ENCODE measurements at places on chromosomes 12 and 14.

GRCh38 chr12:38118632-38119031, 197.9 kb upstream of the ALG10B start:
- no peak for DNase-seq

GRCh38 chr14:65198346-65198745, 96.0 kb upstream of the MAX start:
- DNase-seq, result no peak

DNA sequence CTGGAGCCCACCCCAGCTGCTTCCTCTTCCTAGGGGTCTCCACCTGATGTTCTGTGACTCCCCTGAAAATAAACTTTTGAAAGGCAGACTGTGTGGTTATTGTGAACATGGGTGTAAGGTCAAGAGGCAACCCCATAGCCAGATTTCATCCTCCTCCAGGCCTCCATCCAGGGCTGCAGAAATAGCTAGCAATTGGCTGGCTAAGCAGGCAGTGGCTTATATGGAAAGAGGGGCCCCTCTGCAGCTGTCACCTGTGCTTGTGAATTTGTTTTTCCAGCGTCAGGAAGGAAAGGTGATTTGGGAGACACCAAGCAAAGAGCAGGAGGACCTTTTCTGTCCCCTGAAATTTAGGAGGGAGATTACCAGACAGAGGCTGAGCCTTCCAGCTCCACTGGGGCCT, 55.8 kb downstream of the ZFP36L1 start:
- no peak for DNase-seq

DNA sequence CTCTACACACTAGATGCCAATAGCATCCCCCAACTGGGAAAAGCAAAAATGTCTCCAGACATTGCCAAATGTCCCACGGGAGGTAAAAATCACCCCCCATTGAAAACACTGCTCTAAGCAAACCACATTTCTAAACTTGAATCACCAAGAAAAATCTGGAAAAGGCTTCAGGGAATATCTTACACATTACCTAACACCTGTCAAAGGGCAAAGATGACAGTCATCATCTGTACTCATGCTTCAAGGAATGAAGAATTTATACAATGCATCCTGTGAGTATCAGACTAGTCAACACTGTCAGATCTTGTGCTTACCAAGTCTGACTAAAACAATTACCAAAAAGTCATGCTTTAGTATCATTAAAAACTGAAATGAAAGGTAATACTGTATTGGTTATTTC, 161.6 kb upstream of the SOX5 start:
- DNase-seq, result no peak

- DNase-seq, result no peak
Observed at GRCh38 chr14:55274751-55275150, 3.5 kb downstream of the FBXO34 start.

DNA sequence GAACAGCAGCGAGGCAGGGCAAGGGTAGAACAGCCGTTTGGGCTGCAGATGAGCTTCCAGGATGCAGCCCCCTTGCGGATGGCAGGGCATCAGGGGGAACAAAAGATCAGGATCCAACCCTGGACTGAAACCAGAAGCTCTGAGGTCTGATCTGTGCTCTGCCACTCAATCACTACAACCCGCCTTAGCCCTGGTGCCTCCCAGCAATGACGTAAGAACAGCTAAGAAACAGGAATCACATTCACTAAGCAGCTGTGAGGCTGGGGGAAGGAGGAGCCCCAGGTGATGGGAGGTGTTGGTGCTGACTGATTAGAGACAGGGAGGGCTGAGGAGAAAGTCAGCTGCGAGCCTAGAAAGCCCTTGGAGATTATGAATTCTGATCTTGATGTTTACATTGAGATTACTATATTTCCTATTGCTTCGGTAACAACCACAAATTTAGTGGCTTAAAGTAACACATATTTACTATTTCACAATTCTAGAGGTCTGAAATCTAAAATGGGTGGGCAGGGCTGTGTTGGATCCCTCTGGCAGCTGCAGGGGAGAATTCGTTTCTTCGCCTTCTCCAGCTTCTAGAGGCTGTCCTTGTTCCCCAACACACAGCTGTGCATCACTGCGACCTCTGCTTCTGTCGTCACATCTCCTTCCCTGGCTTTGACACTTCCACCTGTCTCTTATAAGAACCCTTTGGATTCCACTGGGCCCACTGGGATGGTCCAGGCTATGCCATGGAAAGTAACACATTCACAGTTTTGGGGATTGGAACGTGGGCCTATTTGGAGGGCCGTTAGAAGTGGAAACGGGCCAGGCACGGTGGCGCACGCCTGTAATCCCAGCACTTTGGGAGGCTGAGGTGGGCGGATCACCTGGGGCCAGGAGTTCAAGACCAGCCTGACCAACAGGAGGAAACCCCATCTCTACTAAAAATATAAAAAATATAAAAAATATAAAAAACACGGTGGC, 6.1 kb upstream of the CD9 start:
- no peak for DNase-seq

DNA sequence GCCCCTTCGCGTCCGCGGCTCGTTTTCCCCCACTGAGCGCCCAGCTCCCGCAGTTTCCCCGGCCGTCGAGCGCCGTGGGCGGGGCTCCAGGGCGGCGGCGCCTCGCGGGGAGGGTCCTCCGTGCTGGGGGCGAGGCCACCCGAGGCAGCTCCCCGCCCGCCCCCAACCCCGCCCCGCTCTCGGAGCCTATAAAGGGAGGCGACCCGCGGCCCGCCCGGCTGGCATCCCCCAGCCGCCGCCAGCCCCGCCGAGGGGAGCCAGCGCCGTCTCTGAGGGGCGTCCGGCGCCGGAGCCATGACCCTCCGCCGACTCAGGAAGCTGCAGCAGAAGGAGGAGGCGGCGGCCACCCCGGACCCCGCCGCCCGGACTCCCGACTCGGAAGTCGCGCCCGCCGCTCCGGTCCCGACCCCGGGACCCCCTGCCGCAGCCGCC, at the start of gene TAMALIN:
TAMALIN (plus strand) TSS at position 221 of the 432 bp plus-strand sequence; CDS start at position 295, 74 bp downstream.
- DNase-seq, result peak; percentile 64

DNA sequence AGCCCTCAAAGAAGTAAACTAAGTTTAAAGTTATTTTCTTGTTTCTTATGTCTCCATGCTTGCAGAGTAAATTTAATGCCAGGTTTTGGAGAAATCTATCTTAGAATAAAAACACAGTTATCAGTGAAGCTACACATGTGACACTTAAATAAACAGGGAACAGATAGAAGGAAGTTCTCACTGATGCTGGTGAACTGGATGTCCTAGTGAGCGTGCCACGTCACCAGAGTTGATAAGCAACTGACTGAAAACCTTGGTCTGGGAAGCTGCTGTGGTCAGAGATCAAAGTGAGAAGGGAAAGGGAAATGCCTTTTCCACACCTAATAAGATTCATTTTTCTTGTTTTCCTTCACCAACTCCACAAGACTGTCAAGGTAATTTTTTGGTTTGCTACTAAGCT, 74.8 kb upstream of the PCED1B start:
- DNase-seq, result no peak

- DNase-seq, result no peak
Observed at GRCh38 chr12:102484017-102484416, 3.7 kb upstream of the IGF1 start.

- DNase-seq, result no peak
Observed at GRCh38 chr14:22097586-22098292, 424.1 kb upstream of the OR4E1 start.

- DNase-seq, result no peak
Observed at GRCh38 chr12:104716172-104716571, 241.9 kb downstream of the SLC41A2 start.

DNA sequence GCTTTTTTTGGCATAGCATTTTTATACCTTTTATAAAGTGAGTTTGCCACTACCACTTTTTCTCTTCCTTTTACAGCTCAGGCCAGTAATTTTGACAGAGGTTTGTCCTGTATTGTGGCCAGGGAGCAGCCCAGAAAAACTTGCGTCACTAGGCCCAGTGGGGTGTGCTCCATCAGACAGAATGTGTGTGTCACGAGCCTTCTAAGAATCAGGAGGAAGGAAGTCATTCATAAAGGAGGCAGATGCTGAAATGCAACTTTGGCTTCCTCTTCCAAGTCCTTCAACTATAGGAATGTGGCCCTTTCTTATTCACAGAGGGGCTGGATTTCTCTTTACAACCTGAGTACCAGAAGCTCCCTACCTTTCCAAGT, 10.1 kb upstream of the RAB35 start:
- DNase-seq, result no peak

GRCh38 chr12:76240281-76240680, 107.9 kb downstream of the BBS10 start:
- no peak for DNase-seq

GRCh38 chr12:79295572-79295971, 395.2 kb downstream of the PAWR start:
- no peak for DNase-seq

DNA sequence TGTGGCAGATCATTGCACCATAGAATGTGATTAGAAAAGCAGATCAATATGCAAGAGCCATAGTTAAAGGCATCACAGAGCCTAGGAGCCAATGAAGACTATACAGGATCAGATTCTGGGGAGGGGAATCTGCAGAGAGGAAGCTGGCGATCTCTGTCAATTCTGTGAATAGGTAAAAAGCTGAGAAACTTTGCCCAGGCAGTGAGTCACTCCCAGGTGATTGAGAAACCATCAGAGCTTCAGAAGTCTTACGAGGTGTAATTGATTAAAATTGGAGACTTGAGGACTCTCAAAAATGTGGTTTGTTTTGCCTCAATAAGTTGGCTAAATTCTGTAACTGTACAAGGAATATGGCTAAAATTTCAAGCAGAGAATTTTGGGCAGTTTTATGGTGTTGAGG, 41.7 kb upstream of the TSPAN11 start:
- no peak for DNase-seq

GRCh38 chr12:9404469-9405260, 196.5 kb upstream of the PZP start:
- no peak for DNase-seq

DNA sequence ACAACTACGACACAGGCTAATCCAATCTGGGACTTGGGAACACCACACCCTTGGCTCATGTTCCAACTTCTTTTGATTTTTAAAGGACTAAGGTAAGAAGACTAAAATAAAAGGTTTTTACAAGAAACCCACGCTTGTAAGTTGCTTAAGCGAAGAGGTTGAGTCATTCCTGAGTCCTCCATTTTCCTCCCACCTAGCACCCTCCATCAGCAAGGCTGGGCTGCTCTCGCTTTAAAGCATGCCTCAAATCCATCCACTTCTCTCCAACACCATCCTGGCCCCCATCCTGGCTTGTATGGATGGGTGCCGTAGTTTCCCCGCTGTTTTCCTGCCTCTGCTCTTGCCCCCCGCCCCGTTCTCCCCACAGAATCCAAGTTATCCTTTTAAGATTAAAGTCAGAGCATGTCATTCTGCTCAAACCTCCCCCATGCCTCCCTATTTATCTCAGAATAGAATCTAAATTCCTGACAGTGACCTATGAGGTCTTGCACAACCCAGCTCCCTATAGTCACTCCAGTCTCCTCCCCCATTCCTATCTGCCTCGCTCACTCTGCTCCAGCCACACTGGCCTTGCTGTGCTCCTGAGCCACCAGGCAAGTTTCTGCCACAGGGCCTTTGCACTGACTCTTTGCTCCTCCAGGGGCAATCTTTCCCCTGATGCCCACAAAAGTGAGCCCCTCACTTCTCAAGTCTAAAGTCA, 34.5 kb downstream of the SCARB1 start:
- no peak for DNase-seq

GRCh38 chr12:69687390-69687789, 11.7 kb downstream of the BEST3 start:
- no peak for DNase-seq

GRCh38 chr14:87252103-87252502, 740.9 kb downstream of the GALC start:
- no peak for DNase-seq

- DNase-seq, result no peak
Observed at GRCh38 chr14:71885301-71885700, 46.9 kb upstream of the RGS6 start.

DNA sequence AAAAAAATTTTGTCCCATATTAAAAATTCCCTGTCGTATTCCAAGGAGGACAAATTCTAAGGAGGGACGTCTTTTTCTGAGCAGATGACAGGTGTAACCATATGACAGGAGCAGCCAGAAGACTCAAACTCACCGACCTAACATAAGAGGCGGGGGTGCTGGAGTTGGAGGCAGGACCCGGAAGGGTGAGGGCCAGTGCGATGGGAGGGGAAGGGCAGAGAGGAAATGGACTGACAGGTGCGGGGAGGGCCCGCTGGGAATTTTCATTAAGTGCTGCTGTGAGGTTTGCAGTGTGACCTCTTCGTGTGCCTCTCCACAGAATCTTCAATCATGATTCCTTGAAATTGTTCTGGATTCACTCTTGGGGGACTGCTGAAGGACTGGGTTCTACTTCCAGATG, 189.4 kb downstream of the NTF3 start:
- no peak for DNase-seq

- no peak for DNase-seq
Observed at GRCh38 chr14:58705066-58705465, 67.3 kb downstream of the DACT1 start.

GRCh38 chr12:6638305-6638704, 2.5 kb upstream of the LPAR5 start:
- no peak for DNase-seq

- no peak for DNase-seq
Observed at GRCh38 chr12:89895591-89895990, 187.0 kb upstream of the ATP2B1 start.

DNA sequence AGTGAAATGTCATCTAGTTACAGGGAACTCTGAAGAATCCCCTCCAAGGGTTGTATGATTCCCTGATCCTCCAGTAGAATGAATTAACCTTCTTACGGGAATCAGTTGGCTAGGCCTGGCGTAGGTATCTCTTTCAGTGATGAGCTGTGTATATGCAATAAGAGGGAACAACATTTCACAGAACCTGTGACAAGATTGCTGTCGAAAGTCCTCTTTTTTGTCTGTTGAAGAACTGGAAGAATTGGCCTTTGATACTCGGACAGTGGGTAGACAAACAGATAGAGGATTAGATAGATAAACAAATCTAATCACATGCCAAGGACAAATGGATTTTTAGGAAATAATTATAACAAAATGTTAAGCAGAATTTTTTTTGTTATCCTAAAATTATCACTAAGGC, 184.6 kb downstream of the MDGA2 start:
- DNase-seq, result no peak

DNA sequence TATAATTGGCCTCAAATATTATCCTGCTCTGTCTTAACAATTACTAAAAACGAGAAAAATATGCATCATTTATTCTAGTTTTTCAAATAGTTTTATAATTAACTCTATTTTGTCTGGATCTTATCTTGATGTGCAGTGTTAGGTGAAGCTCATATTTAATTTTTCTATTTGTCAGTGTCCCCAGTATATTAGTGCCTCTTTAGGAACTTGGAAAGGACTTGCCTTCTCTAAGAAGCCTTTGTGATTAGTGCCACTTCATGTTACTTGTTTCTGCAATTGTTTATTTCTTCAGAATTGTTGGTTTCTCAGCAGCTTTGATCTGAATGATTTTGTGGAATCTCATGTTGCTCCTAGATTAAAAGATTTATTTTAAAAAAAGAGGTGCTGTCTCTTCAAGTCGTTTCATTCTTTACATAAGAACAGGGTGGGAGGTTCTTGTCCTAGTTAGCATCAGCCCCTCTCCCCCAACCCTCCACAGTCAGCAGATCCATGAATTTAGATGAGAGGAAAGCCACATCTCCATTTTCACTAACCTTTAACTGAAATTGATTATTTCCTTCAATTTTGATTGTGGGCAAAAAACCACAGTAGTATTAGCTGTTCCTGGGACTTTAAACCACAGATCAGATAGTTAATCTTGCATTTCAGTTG, 434.4 kb downstream of the RAD51B start:
- DNase-seq, result no peak

Measured in neural crest cell (in vitro differentiated cells).